Fibroblast of skin of right biceps (primary cell): ENCODE measurements at places on chromosomes 4 and X.

- DNase-seq = no peak
These were observed 75.7 kb downstream of the HTRA3 start for GRCh38 chr4:8345053-8345945.

GRCh38 chrX:56802428-56802827 lies 73.4 kb downstream of the NBDY start:
- no peak for DNase-seq

- no peak for DNase-seq
These were observed 278.0 kb downstream of the ANK2 start for GRCh38 chr4:113327494-113327893.

DNA sequence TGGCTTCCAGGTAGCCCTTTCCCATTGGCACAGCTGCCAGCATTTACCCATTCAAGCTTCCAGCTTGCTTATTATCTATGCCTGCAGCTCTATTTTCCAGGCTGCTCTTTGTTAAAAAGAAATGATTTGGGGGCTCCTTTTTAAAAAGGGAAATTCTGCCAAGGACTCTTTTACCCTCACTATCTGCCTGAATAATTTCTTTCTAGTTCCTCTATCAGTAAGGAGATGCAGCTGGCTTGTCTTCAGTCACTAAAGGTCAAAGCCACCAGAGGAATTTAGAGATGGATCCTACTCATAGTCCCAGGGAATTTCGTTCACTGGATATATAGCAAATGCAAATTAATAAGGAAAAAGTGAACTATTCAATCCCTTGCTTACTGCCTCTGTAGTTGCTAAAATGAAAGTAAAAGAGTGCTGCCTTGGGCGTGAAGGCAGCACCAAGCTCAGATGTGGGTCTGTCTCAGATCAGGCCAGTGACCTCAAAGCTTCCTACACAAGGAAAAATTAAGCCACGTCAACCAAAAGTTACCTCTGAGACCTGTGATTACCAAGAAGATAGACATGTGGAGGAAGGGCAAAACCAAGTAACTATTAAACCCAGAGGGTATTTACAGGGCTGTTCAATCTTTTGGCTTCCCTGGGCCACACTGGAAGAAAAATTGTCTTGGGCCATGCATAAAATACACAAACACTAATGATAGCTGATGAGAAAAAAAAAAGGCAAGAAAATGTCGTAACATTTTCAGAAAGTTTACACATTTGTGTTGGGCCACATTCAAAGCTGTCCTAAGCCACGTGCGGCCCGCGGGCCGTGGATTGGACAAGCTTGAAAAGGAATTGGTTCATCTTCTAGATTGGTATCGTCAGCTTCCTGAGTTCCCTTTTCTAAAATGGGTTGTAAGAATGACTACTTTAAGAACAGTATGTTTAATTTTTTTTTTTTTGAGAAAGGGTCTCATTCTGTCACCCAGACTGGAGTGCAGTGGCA lies 5.3 kb downstream of the ARSF start:
- DNase-seq = no peak

GRCh38 chr4:153638999-153639398 lies 45.1 kb upstream of the TLR2 start:
- no peak for DNase-seq
